ENCODE measurements at places on chromosomes 7 and 10. TPM values are rescaled to one million over a fixed set of nuclear protein-coding genes. Genes with fewer than 3 reads are reported as not detected.
A peak's percentile ranks its signal among the peaks of the same experiment; 100 is the strongest.

GRCh38 chr7:103702454-103702853 is 256.4 kb upstream of the SLC26A5 start:
- no peak for DNase-seq

GRCh38 chr7:122743211-122743610 is 40.5 kb upstream of the RNF148 start:
- DNase-seq, result no peak

DDX21 gene
- 74.2 TPM for total RNA-seq

GLCCI1 gene
- 25.5 TPM for total RNA-seq

DNA sequence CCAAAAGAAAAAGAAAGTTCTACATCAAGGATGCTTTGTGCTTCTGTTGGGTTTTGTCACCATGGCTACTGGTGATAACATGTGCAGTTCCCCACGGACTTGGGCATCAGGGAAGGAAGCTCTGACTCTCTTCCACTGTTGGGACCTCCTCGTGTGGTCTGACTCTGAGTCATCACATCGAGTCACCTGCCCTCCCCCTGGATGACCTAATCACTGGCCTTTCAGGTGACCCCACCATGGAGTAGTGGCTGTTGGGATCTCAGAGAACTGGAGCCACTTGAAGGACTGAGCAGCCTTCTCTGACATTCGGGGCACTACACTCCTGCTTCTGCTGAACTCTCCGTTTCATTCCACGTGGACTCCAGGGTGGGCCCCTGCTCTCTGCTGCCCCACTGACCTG is 60.8 kb upstream of the DOCK1 start:
- DNase-seq, result no peak

COX15 gene
- total RNA-seq, result 42.2 TPM

DNA sequence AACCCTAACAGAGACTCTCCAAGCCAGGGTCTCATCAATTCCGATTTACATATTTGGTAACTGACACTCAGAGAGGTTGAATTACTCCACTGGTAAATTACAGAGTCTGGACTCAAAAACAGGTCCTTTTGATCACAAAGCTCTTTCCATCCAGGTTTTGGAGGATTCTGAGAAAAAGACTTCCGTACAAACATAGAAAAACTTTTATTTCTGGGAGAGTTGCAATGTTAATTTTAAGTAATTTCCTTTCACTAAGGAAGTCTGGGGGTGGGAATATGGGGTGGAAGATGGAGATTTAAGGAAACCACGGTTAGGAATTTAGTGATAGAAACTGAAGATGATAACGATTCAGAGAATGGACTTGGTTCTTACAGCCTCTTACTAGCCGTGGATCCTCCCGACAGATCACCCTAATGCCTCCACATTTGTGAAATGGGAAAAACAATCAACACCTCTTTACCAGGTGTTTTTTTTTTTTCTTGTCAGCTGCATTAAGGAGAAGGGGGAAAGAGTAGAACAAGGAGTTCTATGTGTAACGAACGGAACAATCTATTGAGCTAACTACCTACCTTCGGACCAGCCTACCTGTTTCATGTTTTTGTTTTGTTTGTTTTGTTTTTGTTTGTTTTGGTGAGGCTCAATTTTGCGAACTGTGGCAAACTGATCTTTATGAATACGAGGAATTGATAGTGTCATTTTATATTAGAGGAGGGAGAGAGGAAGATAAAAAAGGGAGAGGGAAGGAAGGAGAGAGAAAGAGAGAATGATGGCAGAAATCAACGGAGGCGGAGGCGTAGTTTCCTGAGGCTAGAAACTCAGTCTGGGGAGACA is 1.7 kb upstream of the RBM20 start:
- no peak for DNase-seq

OPN4 gene
- not detected for total RNA-seq

LIPF gene
- total RNA-seq, result not detected

GRCh38 chr7:47818796-47819606 is 129.3 kb downstream of the PKD1L1 start:
- DNase-seq, result peak; percentile 84

DNA sequence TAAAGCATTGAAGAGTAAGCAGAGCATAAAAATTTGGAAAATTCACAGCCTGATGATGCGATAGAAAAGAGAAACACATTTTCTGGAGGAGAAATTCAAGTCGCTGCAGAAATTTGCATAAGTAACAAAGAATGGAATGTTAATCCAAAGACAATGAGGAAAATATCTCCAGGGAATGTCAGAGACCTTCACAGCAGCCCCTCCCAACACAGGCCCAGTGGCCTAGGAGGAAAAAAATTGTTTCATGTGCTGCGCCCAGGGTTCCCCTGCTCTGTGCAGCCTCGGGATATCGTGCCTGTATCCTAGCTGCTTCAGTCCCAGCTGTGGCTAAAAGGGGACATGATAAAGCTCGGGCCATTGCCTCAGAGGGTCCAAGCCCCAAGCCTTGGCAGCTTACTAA is 206.8 kb downstream of the TPK1 start:
- no peak for DNase-seq

CREB3L2 gene
- total RNA-seq, result 126 TPM

GRCh38 chr10:7457478-7458316 is 46.9 kb upstream of the SFMBT2 start:
- no peak for DNase-seq

TMEM176A gene
- 30.7 TPM for total RNA-seq

TCTN3 gene
- total RNA-seq, result 53.8 TPM

- DNase-seq, result no peak
Measured at GRCh38 chr7:19060761-19061259, 56.6 kb downstream of the TWIST1 start.

SFTPA2 gene
- 0.94 TPM for total RNA-seq

PRSS37 gene
- not detected for total RNA-seq

NCF1 gene
- 1.9 TPM for total RNA-seq

DNA sequence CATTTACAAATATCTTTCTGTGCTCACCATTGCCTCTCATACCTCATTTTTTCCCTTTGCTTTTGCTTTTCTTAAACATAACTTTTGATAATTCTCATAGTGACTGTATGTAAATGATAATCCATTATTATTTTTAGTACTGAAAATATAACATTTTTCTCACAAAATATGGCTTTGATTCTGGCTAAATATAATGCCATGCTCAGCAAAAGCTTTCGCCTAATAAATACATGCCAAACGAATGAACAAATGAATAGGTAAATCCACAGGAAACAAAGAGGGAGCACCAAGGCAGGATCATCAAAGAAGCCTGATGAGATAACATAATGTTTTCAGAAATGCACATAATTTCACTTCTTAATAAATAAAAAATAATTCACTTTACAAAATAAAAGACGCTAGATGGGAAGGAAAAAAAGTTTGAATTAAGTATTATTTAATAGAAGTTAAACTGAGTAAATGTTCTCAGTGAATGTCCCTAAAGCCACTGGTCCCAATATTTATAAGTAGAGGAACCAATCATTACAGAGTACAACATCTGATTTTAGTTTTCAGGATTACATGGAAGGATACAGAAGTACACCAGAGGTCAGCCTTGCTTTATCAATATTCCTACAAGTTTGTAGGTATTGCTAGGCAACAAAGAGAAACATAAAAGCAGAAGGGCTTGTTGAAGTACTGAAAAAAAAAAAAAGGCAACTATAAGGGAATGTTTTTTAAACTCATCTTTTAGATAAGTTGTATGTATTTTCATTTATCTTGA is 52.3 kb downstream of the RNLS start:
- DNase-seq, result no peak

DNA sequence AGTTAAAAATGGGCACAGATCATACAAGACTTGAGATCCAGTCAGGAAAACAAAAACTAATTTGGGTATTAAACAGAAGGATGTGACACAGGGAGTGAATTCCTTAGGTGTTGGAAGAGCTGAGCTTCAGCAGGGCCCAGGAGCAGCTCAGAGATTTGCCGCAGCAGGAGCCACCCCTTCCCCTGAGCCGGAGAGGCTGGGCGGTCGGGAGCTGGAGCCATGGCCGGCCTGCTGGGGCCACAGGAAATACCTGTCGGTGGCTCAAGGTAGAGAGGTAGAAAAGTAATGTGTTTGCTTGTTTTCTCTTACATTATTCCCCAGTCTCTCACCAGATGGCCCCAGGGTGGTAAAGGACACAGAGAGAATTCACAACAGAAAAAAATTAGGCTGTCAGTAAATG is 52.2 kb downstream of the DYNC2I1 start:
- no peak for DNase-seq

DNA sequence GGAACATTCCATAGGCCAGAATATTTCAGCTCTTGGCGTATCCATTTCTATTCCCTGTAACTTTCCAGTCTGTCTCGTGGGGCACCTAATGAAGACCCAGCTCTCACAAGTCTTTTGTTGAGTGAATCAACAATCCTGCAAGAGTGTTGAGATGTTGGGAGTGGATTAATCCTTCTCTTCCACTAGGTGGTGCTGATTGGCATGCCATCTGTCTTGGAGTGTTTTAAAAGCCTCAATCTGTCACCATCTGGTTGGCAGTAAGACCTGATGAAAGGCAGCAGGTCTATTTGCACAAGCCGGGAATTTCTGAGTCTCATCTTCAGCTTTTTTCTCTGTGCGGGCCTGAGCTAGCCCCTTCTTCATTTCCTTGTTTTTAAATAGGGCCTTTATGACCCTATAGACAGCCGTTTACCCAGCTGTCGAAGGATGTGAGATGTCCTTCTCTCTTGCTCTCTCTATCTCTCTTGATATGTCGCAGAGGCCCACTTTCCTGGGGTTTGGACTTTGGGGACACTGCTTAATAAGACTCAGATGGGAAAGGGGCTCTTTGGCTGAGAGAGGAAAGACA is 180.5 kb downstream of the ZNF365 start:
- DNase-seq, result no peak

- no peak for DNase-seq
Measured at GRCh38 chr7:36490419-36490830, 100.8 kb downstream of the ANLN start.

NUPR2 gene
- 2.8 TPM for total RNA-seq

RRP12 gene
- total RNA-seq, result 51.9 TPM

DNA sequence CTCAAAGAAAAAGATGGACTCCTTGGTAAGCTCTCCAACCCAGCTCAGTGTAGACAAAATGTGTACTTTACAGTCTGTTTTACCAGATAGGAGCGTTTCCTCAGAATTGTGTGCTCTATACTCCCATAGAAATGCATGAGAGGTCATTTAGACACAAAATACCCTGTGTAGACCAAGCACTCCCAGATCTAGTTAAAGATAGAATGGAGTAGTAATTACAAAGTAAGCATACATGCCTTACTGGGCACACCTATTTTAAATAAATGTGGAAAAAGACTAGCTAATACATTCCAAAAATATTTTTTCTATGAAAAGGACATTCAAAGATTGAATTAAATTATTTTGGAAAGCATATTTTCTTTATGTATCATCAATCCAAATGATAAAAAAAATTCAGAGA is 271.9 kb upstream of the DGKB start:
- DNase-seq, result no peak

OR2A1 gene
- total RNA-seq, result not detected

ADIRF gene
- total RNA-seq, result 790 TPM

FAM171A1 gene
- 15.9 TPM for total RNA-seq

- DNase-seq, result no peak
Measured at GRCh38 chr7:24591152-24591551, 17.9 kb downstream of the PALS2 start.

TAS2R41 gene
- total RNA-seq, result not detected

GRCh38 chr7:85462671-85463070 is 275.8 kb upstream of the SEMA3D start:
- DNase-seq, result no peak

ZNF277 gene
- total RNA-seq, result 20.6 TPM

GRCh38 chr10:47224546-47225218 is 75.3 kb upstream of the GDF10 start:
- DNase-seq, result no peak

NXPH1 gene
- not detected for total RNA-seq

SOSTDC1 gene
- total RNA-seq, result not detected

FAM131B gene
- total RNA-seq, result 0.57 TPM

MMP21 gene
- total RNA-seq, result not detected

- DNase-seq, result no peak
Measured at GRCh38 chr10:7107285-7107684, 303.5 kb downstream of the SFMBT2 start.

Measured in ureter (tissue), 1 donor.